Mammary epithelial cell (primary cell): ENCODE measurements at places on chromosomes 1 and 21.

- no peak for DNase-seq
These were observed 60.6 kb downstream of the DYRK1A start for GRCh38 chr21:37427221-37427620.

GRCh38 chr1:105138458-105138893 is 1388.8 kb downstream of the AMY1C start:
- no peak for DNase-seq

GRCh38 chr1:18041102-18041501 is 66.5 kb upstream of the IGSF21 start:
- DNase-seq: no peak

DNA sequence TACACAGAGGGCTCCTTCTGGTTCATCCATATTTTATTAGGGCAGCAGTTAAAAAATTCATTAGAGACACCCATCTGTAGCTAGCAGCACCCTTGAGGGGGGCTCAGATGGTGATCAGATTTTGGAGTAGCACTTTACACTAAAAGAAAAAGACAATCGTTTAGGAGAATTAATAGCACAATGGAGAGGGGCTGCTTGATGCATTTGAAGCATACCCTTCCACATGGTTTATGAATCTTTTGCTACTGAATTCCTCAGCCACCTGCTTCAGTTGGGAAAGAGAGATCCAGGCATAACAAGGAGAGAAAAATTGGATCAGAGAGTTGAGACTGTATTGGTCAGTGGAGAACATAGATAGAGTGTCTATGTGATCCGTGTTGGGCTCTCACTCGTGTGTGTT is 54.4 kb downstream of the DISC1 start:
- DNase-seq: no peak

- no peak for DNase-seq
These were observed 10.5 kb upstream of the TTC4 start for GRCh38 chr1:54705153-54705552.

DNA sequence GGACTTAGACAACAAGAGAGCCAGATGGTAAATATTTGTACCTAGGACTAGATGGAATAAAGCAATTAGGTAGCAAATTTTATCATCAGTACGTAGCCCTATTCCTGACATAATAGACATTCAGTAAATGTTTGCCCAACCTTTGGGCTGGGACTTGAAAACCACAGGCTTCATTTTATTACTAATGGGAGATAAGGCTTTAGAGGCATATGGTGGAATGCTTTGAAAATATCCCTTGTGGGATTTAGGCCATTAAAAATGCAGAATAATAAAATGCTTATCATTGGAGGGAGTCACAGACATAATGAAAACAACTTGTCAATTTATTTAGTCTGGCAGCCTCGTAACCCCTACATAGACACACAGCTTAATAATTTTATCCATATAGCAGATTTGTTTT is 296.1 kb upstream of the SPAG17 start:
- DNase-seq: no peak

GRCh38 chr1:212914789-212915188 is 35.6 kb upstream of the VASH2 start:
- no peak for DNase-seq
